ENCODE measurements at places on chromosomes 7 and 10.

GRCh38 chr7:74217455-74218342 lies 7.9 kb downstream of the LAT2 start:
- peak; percentile 69 for DNase-seq

GRCh38 chr7:85600395-85600794 lies 413.5 kb upstream of the SEMA3D start:
- no peak for DNase-seq

DNA sequence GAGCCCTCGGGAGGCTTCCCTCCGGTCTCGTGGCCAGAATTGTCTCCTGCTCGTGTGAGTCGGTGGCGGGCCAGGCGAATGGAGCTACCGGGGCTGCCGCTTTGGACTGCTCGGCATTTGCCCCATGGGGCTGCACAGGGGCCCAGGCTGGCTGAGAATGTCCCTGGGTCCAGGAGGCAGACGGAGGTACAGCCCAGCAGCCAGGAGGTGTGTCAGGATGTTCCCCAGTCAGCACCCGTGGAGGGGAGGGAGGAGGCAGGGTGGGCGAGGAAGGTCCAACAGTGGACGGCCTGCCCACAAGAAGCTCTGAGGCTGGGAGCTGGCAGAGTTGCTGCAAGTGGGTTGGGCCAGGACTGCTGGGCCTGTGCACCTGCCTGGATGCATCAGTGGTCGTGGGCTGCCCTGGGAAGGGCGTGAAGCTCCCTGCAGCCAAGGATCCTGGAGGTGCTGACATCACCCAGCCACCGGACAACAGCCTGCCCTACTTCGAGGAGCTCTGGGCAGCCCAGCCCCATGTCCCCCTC lies 46.4 kb downstream of the PDGFA start:
- DNase-seq, result no peak

- no peak for DNase-seq
Measured at GRCh38 chr10:42177077-42177792, 461.1 kb downstream of the ZNF33B start.

- peak; percentile 78 for DNase-seq
Measured at GRCh38 chr7:63899691-63900393, 98.8 kb upstream of the ZNF722 start.

- no peak for DNase-seq
Measured at GRCh38 chr10:59068581-59069191, 107.8 kb upstream of the PHYHIPL start.

DNA sequence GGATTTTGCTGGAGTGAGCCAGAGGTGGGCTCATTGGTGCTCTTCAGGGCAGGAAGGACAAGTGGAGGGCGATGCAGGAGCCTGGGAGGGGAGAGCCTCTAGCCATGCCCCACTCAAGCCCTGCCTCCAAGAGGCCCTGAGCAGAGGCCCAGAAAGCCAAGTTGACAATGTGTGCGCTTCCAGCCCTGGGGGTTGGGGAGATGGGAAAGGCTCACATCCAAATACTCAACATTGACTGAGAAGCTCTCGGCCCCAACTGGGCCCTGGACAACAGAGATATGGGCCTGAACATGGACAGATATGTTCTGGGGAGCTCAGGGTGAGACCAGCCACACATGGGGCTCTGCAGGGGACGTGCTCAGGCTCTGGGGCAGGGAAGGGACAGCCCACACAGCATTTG lies 39.0 kb downstream of the FRMPD2 start:
- DNase-seq, result no peak

DNA sequence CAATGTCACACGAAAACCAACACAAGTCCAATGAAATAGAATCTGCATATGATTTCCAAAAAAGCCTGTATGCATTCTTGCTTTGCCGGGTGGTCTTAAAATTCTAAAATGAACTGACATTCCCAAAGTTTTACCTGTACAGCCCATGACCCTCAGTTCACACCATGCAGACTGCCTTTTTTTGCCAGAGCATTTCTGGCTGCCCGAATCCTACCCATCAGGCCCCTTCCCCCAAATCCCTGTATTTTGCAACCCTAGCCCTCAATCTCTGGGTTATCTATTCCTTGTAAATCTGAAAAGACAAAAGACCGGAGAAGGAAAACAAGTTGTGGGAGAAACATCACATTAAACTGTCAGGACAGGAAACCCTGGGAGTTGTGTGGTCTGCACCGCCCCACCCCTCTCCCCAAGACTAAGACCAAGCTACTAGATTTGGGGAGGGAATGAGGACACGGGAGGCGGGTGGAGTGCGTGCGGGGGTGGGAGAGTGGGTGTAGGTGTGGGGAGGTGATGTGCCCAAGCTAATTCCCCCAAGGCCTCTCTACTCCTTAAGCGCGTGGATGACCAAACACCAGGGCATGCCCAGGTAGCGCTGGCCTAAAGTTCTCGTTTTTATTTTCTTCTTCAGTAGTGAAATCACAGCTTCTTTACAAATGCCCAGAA lies 1.4 kb downstream of the JCAD start:
- no peak for DNase-seq
